Brain pericyte (primary cell): ENCODE measurements at places on chromosomes 5 and 9.

DNA sequence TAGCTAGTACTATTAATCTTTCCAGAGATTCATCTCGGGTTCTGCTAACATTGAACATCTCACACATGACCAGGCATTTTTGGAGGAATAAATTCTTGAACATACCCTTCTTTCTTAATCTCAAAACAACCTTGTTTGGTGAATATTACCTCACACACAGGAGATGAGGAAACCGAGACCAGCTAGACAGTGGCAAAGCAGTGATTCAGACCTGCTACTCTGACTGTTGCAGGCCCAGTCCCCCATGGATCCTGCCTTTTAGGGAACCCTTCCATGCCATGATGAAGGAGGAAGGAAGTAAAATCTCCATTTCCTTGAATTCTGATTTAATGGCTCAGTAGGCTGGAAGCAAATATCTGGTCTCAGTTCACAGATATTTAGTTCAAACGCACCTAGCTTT, 2.6 kb downstream of the PCSK5 start:
- no peak for DNase-seq

DNA sequence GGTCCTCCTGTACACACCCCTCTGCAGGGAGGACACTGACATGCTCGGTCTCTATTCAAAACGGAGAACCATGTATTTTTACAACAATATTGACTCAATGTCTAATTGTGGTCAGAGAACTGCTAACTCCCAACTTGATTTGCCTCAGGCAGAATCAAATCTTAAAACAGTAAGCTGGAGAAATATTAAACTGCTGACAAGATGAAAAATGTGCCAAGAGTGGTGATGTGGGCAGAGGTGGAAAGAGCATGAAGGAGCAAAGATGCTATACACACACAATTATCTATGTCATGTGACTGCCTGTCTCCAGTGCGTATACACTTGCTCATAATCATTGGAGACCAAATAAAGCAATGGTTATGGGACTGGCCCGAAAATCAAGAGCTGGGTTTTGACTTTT, 556.1 kb upstream of the ZNF608 start:
- no peak for DNase-seq

DNA sequence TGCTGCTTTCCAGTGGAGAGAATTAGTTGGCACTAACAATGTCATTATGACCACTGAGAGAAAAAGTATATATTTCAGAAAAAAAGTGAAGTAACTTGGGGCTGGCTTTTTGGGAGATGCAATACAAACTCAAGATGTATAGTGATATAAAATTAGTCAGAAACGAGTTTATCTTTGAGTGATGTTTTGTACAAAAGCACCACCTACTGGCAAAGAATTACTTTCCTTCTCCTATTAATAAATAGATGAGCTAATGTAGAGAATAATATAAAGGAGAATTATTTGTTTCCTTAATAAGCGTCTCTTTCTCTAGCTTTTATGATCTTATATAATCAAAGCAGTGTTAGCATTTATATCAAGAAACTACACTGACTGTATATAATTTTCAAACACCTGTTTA, 158.8 kb downstream of the MEF2C start:
- DNase-seq, result no peak

DNA sequence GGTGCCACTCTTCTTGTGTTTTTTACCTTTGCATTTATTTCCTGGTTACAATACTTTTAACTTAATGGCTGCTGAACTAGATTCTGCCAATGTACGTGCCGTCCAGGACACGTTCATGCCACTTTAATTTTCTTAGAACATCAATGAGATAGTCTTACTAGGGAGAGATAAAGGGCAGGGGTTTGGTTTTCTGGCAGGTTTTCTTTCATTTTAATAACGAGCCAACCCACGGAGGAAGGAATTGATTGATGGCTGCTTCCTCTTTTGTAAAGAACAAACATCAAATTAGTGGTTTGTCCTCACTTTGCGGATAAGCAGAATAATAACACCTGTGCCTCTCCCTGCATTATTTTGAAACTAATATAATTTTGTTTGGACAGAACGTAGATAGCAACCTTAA, 135.7 kb downstream of the DOCK8 start:
- no peak for DNase-seq

DNA sequence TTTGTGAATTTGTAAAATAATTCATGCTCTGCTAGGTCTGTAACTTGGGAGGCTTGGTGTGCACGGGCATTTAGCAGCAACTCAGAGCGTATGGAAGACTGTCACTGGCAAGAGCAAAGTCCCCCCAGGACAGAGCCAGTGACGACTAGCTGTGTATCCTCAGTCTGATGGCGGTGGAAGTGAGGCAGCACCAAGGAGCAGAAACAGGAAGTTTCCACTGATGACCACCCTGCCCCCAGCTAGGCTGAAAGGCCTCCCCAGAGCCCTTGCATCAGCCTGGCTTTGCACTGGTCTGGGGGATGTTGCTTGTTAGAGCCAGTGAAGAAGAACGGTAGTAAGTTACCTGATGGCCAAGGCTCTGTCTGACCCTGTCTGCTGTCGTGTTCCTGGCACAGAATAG, 66.8 kb upstream of the ABL1 start:
- DNase-seq, result no peak
